ENCODE measurements at places on chromosomes 13 and 19. TPM values are rescaled to one million over a fixed set of nuclear protein-coding genes. Genes with fewer than 3 reads are reported as not detected.

Gene ABCC4
- 58.2 TPM for total RNA-seq

Gene MCEMP1
- total RNA-seq: not detected

Gene STAP2
- 6.6 TPM for total RNA-seq

Gene SIGLEC12
- total RNA-seq: not detected

Gene VSTM1
- not detected for total RNA-seq

Gene TMEM38A
- 3.2 TPM for total RNA-seq

Gene SAE1
- total RNA-seq: 100 TPM

Gene SLITRK6
- under 0.01 TPM for total RNA-seq

Gene TMEM59L
- 5.0 TPM for total RNA-seq

Gene POLRMT
- total RNA-seq: 17.2 TPM

Gene CCDC194
- total RNA-seq: not detected

Gene SIGLECL1
- total RNA-seq: not detected

Gene LILRB3
- total RNA-seq: not detected

Gene EPS8L1
- 0.47 TPM for total RNA-seq

Gene TUBA3C
- not detected for total RNA-seq

Gene ZNF416
- total RNA-seq: 5.5 TPM

Gene MATK
- not detected for total RNA-seq

Gene ZNF549
- total RNA-seq: 5.4 TPM

Gene RBM26
- 10.7 TPM for total RNA-seq

Gene PSG7
- total RNA-seq: not detected

Gene KLF12
- total RNA-seq: 5.5 TPM

Gene PRSS57
- total RNA-seq: not detected

Gene OVOL3
- total RNA-seq: not detected

Gene FLT1
- total RNA-seq: 0.16 TPM

Gene NLRP7
- total RNA-seq: not detected

Gene SWSAP1
- 0.47 TPM for total RNA-seq

Gene STARD13
- 7.6 TPM for total RNA-seq

Gene SMIM17
- 0.32 TPM for total RNA-seq

Gene STRN4
- total RNA-seq: 52.0 TPM

Gene SYT5
- total RNA-seq: 0.09 TPM

Gene DAND5
- not detected for total RNA-seq

Gene C19orf38
- total RNA-seq: 1.2 TPM

Gene SRRM5
- total RNA-seq: not detected

Gene CHAF1A
- total RNA-seq: 3.7 TPM

Gene RXFP2
- not detected for total RNA-seq

Gene GAS6
- total RNA-seq: 97.5 TPM

Gene SLC39A3
- 21.6 TPM for total RNA-seq

Gene POU2F2
- total RNA-seq: not detected

Gene IGSF23
- total RNA-seq: not detected

Gene KCNN1
- total RNA-seq: 0.34 TPM

Gene IGLON5
- not detected for total RNA-seq

Gene POU4F1
- total RNA-seq: not detected

Gene PCP2
- total RNA-seq: not detected

Gene CDX2
- total RNA-seq: not detected

Gene ZNF571
- total RNA-seq: 5.3 TPM
